Cardiac atrium fibroblast (primary cell): ENCODE measurements at places on chromosomes 6 and 20. TPM values are rescaled to one million over a fixed set of nuclear protein-coding genes. Genes with fewer than 3 reads are reported as not detected.

The SLC22A23 gene
- 13.9 and 17.2 TPM in 2 replicates for total RNA-seq

The ZNF311 gene
- total RNA-seq = 0.97 and 1.1 TPM in 2 replicates

The PDE10A gene
- 24.4 and 28.5 TPM in 2 replicates for total RNA-seq

The SLC26A8 gene
- not detected in 2 replicates for total RNA-seq

The TCF15 gene
- not detected in 2 replicates for total RNA-seq

The HLA-DRB5 gene
- total RNA-seq = not detected in 2 replicates

The SH3BGRL2 gene
- total RNA-seq = 1.6 and 2.0 TPM in 2 replicates

The FAM50B gene
- total RNA-seq = 3.2 and 6.5 TPM in 2 replicates

The SCRT2 gene
- total RNA-seq = not detected in 2 replicates

The KLC4 gene
- total RNA-seq = 9.4 and 13.6 TPM in 2 replicates

The ISM1 gene
- not detected in 2 replicates for total RNA-seq

The UBD gene
- not detected in 2 replicates for total RNA-seq

The DDO gene
- 0.16 TPM in 1 of 2 replicates, not detected in the other for total RNA-seq

The SPAG4 gene
- total RNA-seq = 32.9 and 44.2 TPM in 2 replicates

The VSTM2L gene
- total RNA-seq = 1.8 and 3.2 TPM in 2 replicates

The KCNK16 gene
- total RNA-seq = not detected in 2 replicates

The NFATC2 gene
- 0.16 and 0.36 TPM in 2 replicates for total RNA-seq

The MYH7B gene
- not detected in 2 replicates for total RNA-seq

The ADAM33 gene
- total RNA-seq = 8.4 and 11.2 TPM in 2 replicates

The APOM gene
- total RNA-seq = 7.6 TPM in 1 of 2 replicates, not detected in the other

The CDSN gene
- not detected in 2 replicates for total RNA-seq

The SUMO4 gene
- 0.16 TPM in 1 of 2 replicates, not detected in the other for total RNA-seq

The COX4I2 gene
- total RNA-seq = not detected in 2 replicates

The RIMS1 gene
- not detected in 2 replicates for total RNA-seq

The PRKN gene
- total RNA-seq = 1.1 and 1.4 TPM in 2 replicates

The PTCRA gene
- total RNA-seq = not detected in 2 replicates

The SIRPD gene
- not detected in 2 replicates for total RNA-seq

The MYBL2 gene
- 7.3 and 9.4 TPM in 2 replicates for total RNA-seq

The COL9A3 gene
- total RNA-seq = 19.7 and 22.5 TPM in 2 replicates

The HAO1 gene
- total RNA-seq = not detected in 2 replicates

The ACSS1 gene
- 17.0 and 17.2 TPM in 2 replicates for total RNA-seq

The CLPSL2 gene
- total RNA-seq = not detected in 2 replicates

The EYS gene
- total RNA-seq = not detected in 2 replicates

The TCF21 gene
- total RNA-seq = 53.0 and 55.2 TPM in 2 replicates

The BPIFB4 gene
- total RNA-seq = not detected in 2 replicates

The SRMS gene
- total RNA-seq = not detected in 2 replicates

The PHACTR1 gene
- total RNA-seq = under 0.01 and 1.5 TPM in 2 replicates

The MOXD1 gene
- 2.9 and 16.5 TPM in 2 replicates for total RNA-seq

The CST4 gene
- not detected in 2 replicates for total RNA-seq

The BCKDHB gene
- 7.8 and 11.0 TPM in 2 replicates for total RNA-seq

The SLC25A27 gene
- total RNA-seq = 0.90 and 2.3 TPM in 2 replicates

The TAAR5 gene
- total RNA-seq = not detected in 2 replicates
